Right forelimb (tissue), 1 donor: ENCODE measurements at places on chromosomes 4 and X.

DNA sequence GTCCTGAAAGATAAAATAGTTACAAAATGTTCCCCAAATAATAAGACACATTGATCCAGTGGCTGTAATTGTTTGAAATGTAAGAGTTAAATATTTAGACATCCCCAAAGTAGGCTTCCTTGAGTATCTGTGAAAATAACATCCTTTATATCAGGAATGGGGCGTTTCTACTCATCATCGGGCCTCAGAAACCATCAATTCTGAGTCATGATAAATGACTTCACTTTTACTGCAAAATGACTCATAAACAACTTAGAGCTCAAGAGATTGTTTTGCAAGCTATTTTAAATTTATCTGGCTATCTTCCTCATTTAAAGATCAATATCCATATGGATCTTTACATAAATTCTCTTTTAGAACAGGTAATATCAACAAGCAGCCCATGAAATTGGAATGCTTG lies 369.4 kb upstream of the CNKSR2 start:
- no peak for DNase-seq

DNA sequence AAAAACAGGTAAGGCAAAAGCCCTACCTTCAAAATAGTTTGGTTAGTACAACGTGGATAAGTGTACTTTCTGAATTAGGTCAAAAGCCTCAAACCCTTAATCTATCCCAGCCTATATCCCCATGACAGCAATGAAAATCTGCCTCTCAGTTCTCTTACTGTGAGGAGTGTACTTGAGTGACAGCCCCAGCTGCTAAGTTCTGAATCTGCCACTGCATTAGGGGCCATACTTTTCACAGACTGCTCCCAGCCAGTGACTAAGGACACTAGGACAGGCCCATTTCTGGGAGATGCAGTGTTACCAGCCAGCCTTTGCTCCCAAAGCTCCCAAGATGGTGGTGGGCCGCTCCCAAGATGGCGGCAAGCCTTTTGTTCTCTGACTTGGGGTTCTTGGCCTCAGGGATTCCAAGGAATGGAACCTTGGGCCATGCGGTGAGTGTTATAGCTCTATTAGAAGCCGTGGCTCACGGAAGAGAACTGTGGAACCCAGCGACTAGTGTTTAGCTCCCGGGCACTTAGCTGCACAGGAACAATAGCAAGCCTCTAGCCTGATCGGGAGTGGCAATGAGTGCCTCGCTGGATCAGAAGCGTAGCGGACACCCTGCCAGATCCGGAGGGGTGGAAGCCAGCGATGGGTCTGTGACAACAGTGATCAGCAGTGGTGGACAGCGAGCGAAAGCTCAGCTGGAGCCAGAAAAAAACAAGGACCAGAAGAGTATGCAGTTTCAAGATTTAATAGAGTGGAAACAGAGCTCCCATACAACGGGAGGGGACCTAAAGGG lies 175.6 kb upstream of the NRK start:
- no peak for DNase-seq

- no peak for DNase-seq
Measured at GRCh38 chr4:184041156-184041555, 136.0 kb downstream of the STOX2 start.

DNA sequence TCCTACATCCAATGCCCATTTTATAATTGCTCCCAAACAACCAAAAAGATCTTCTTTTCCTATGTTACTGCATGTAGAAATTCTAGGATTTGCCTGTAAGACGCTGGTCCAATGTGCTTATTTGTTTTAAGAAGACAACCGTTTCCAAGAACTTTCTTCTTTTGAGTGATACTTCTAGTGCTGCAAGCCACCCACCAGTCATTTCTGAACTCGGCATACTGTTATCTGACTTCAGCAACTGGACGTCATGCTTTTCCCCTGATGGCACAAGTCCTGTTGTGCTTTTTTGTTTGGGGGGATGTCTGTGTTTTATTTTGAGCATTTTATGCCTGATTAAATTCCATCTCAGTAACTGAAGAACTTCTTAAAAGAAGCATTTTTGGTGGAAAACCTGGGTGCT lies 16.0 kb upstream of the RAP1GDS1 start:
- no peak for DNase-seq

DNA sequence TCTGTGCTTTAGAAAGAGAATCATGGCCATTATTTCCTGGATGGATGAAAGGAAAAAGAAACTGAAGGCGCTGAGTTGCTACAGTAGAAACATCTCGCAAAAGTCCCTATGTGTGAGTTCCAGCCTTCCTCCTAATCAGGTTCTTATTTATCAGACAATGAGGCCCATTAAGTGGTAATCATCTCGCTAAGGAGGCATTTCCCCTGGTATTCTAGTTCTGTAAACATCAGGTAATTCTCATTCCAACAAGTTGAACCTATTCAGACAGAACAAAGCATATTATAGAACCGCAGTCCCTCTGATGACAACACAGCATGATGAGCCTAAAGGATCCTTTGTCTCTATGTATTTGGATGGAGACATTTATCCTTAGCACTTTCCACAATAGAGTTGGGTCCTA lies 205.7 kb upstream of the MAOA start:
- no peak for DNase-seq

DNA sequence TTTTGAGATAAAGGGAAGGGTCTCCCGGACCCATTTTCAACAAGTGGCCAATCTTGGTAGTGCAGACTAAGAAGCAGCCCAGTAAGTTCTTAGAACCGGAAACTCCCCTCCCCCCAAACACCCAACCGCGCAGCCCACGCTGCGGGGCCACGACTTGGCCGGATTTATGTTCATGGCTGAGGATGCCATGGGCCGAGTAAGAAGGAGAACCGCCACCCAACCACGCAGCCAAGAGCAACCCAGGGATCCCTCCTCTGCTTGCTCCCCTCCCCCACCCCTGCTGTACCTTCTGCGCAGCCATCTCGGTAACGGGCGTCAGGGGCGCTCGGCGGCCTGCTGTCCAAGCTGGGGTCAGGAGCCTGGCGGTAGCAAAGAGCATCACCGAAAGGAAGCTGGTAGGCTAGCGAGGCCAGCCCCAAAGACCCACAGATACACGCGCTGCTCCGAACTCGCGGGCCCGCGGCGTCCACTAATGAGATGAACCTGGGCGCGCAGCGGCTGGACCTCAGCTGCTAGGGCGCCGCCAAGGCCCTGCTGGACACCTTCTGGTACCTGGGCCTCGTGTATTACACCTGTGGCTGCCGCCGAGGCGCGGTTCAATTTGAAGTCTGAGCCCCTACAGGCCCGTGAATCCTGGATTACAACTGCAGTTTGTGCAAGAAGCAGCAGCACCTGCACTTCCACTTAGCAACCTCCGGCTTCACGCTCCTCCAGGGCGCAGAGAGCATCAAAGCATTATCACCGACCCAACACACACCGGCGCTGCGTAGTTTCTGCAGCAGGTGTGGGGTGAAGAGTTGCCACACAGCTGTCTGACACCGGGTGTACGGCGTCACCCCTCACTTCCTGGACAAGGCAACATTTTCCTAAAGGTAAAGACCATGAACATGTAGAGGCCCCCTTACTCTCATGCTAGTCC lies 63.4 kb downstream of the NUDT10 start:
- peak; percentile 53 for DNase-seq

DNA sequence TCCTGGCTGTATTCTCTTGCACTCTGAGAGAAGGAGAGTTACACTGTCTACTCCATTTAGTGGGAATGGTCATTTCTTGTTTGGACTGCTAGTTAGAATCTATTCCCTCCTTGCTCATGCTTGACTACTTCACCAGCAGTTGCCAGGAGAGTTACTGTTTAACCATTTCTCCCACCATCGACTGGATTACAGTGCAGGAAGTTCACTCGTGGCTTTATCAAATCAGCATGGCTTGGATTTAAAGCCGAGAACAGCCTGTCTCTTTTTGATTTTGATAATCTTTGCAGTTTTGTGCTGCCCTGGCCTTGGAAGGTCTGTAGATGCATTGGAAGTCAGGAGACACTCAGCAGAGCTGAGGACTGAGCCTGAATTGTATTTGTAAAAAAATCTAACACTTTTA lies 3.2 kb downstream of the GBA3 start:
- DNase-seq: no peak

DNA sequence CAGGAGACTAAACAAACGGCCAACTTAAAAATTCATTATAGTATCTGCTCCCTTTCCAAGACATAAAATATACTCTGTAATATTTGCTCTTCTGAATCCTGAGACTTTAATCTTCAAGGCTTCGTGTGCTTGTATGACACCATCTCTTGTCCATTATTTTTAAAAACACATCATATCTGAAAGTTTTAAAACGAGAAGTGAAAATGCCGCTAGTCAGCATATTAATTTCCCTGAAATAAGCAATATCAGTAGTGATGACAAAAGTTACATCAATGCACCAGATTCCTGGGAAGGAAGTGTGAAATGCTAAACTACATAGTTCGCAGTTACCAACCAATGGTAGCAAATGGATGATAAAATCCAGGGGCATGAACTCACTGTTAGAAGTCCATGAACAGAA lies 66.8 kb upstream of the EXOC1L start:
- DNase-seq: no peak

GRCh38 chrX:31265383-31265782 lies 193.5 kb upstream of the FTHL17 start:
- DNase-seq: no peak

- DNase-seq: no peak
Measured at GRCh38 chrX:22409418-22409817, 136.7 kb downstream of the CBLL2 start.

- DNase-seq: no peak
Measured at GRCh38 chr4:98993419-98994071, 2.0 kb upstream of the METAP1 start.

DNA sequence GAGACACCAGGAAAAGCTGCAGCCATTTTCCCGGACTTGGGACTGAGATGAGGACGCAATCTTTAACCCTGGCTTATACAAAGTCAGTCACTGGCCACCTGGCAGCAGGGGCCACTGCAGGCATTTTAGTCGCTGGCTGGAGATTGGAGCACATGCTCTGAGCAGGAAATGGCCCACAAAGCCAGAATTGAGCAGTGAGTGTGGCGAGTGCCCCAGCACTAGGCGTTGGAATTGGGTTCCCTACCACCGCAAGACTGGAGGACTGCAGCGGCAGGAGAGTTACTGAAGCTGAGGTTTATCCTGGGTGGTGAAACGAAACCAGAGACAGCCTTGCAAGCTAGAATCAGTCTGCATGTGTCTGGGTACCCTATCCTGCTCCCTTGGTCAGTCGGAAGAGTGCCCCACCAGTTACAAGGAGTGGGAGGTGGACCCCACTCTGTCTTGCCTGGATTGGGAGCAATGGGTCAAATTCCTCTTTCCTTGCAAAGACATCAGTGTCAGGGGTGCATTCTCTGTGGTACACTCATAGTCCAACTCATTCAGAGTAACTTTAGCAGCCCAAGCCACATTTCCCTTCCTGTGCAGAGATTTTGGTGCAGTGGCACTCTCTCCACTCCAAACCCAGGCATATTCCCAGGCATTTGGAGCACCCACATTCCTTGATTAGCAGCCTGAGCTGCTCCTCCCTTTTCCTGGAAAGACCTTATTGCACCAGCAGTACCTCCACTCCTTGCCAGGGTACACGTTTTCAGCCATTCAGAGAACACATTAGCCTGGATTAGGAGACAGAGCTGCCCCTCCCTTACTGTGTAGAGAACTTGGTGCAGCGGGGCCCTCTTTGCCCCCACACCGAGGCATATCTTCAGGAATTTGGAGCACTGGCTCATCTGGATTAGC lies 36.7 kb upstream of the PLK4 start:
- no peak for DNase-seq

- DNase-seq: no peak
Measured at GRCh38 chr4:86894455-86894854, 2.2 kb upstream of the C4orf36 start.

DNA sequence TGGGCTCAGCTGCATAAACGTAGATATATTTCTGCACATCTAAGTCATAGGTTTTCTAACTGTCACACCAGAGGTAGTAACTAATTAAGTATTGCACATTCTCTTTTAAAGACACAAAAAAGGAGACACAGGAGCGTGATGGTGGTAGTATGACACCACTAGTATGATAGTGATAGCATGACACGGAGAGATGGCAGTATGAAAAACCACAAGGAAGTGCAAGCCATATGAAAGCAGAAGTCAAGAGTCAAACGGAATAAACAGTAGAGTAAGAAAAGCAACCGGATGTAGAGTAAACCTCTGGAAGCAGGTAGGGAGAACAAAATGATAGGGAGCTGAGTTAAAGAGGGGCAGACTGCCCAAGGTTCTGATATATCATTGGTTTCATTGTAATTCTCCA lies 382.2 kb upstream of the INTU start:
- DNase-seq: no peak

DNA sequence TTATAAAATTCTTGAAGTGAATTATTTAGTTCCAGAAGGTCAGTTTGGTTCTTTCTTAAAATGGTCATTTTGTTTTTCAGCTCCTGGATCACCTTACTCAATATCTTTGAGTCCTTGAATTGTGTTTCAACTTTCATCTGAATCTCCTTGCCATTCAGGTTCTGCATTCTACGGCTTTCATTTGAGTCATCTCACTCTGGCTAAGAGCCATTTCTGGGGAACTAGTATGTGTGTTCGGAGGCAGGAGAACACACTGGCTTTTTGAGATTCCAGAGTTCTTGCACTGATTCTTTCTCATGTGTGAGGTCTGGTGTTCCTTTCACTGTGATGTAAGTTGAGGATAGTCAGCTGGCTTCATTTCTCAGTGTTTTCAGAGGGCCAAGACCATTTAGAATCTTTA lies 708.4 kb upstream of the FRG1 start:
- no peak for DNase-seq

DNA sequence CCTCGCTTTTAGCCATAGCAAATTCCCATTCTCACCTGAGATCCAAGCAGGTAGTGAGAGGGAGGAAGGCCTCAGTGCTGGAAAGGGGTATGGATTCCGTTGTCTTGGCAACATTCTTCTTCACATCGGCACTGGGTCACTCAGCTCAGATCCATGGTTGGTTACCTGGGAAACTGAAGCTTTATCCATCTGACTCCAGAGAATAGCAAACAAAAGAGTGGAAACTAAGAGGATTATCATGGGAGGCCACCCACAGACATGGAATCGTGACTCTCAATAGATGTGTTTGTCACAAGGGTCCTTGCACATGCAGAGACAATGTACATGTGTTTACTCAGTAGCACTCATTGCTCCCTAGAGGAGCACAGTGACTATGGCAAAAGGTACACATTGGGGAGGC lies 81.0 kb downstream of the MAGED4 start:
- no peak for DNase-seq

DNA sequence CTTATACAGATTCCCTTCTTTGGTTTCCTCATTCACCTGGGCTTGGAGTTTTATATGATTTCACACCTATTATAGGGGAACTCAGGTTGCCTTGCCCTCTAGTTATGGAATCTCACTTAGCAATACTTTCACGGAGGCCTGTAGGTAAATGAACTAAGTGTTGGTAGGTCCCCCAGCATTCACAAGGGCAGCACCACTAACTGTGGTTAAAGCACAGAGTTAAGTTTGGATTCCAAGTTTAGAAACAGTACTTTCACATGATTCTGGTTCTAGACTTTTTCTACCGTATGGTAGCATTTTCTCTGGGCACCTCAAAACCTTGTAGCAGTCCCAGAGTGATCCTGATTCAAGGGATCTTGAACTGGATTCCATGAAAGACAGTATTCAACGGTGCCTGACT lies 46.4 kb downstream of the SH2D1A start:
- no peak for DNase-seq

- no peak for DNase-seq
Measured at GRCh38 chr4:82790060-82790660, 8.4 kb downstream of the SCD5 start.

- no peak for DNase-seq
Measured at GRCh38 chr4:38948551-38948950, 80.9 kb downstream of the FAM114A1 start.
